Right atrium auricular region (tissue), 2 donors: ENCODE measurements at places on chromosomes 7 and 10. TPM values are rescaled to one million over a fixed set of nuclear protein-coding genes. Genes with fewer than 3 reads are reported as not detected.
A peak's percentile ranks its signal among the peaks of the same experiment; 100 is the strongest.

GRCh38 chr10:120702032-120702431, 149.1 kb upstream of the WDR11 start:
- DNase-seq, result no peak

GRCh38 chr10:34884272-34884952, 69.3 kb upstream of the PARD3 start:
- DNase-seq, result no peak

GRCh38 chr10:14477408-14477710, 146.6 kb upstream of the FRMD4A start:
- DNase-seq, result no peak

DNA sequence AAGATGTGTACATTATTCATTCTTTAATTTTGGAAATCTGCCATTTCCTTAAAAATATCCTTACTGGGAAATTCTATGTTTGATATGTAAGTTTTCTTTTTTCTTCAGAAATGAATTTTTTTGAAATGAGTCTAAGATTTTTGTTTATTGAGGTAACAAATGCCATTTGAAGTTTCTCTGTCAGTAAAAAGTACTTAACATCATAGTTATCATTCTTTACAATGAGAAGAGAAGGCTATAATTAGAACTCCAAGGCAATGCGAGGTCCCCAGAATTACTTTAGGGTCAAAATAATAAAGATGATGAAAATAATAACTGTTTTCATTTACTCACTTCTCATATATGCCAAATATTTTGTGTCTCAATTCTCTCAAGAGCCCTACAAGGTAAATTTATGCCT, 37.0 kb upstream of the RHOBTB1 start:
- no peak for DNase-seq

- no peak for DNase-seq
These were observed 245.2 kb downstream of the ZMYND11 start for GRCh38 chr10:380313-380940.

DNA sequence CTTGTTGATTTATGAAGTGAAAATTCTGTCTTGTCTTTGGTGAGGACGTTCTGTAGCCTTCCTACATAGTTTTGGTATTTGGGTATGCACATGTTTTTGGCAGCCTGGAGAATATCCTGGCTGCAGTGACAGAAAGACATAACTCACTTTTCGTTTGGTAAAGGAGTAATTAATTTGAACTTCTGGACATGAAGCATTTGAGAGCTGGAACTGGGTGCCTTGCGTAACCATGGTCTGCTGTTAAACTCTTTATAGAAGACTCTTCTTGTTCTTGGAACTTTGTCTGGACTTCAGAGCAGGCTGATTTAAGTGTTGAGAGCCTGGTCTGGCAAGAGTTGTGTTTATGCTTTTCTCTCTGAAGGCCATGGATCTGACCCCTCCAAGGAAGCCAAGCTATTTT, 231.3 kb downstream of the LRMDA start:
- peak; percentile 84 for DNase-seq

DNA sequence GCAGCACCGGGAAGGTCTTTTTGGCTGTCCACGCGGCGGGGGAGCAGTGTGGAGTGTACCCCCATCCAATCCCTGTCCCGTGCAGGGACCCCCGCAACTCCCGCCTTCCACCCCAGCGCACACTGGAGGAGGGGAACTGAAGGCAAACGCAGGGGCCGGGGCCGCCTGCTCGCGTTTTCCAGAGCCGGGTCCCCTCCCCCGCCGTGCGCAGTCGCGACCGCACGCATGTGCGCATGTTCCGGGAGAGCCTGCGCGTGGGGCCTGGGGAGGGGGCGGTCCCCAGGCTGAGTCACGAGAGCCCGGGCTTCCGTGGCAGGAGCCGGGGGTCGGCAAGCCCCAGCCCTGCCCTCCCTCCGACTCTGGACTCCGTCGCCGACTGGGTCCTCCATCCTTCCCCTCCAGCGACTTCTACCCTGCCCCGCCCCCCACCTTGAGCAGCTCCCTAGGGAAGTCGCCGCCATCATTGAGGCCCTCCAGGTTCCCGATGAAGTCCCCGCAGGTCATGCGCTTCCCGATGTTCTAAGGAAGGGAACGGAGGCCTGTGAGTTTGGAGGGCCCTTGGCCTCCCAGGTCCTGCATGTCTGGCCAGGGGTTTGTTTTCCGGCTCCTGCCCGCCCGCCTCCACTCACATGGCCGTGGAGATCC, 8.0 kb downstream of the PSD start:
- DNase-seq, result no peak

DNA sequence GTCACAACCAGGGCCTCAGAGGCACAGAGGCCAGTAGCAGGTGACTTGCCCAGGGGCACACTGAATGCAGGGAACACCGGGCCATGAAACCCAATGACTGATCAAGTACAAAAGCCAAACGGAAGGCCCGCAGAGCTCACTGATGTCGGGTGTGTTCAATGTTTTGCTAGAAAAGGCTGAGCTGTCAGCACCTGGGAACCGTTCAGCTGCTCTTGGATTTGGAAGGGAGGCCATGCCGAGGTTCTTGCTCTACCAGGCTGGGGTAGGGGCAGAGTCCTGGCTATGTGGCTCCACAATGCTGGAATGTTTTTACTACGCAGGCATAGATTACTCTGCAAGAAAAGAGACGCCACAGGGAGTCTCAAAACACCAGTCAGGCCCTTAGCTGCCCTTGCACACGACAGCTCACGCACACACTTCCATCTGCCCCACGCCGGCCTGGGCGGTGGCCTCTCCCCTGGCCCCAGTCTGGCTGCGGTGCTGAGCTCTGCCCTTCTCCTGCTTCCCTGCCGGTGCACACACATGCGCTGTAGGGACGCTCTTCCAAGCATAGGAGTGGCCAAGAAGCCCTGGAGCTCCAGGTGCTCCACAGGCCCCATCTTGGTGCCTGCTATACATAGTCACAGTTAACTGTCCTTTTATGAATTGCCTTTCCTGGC, 79.9 kb downstream of the ZRANB1 start:
- no peak for DNase-seq

- no peak for DNase-seq
These were observed 29.8 kb downstream of the DNAH11 start for GRCh38 chr7:21572331-21573313.

GRCh38 chr7:140885735-140886334, 38.9 kb downstream of the BRAF start:
- DNase-seq, result no peak

- no peak for DNase-seq
These were observed 79.3 kb downstream of the DPY19L1 start for GRCh38 chr7:34958021-34958420.

GRCh38 chr10:97363071-97363470, 28.5 kb upstream of the FRAT2 start:
- DNase-seq, result no peak

DNA sequence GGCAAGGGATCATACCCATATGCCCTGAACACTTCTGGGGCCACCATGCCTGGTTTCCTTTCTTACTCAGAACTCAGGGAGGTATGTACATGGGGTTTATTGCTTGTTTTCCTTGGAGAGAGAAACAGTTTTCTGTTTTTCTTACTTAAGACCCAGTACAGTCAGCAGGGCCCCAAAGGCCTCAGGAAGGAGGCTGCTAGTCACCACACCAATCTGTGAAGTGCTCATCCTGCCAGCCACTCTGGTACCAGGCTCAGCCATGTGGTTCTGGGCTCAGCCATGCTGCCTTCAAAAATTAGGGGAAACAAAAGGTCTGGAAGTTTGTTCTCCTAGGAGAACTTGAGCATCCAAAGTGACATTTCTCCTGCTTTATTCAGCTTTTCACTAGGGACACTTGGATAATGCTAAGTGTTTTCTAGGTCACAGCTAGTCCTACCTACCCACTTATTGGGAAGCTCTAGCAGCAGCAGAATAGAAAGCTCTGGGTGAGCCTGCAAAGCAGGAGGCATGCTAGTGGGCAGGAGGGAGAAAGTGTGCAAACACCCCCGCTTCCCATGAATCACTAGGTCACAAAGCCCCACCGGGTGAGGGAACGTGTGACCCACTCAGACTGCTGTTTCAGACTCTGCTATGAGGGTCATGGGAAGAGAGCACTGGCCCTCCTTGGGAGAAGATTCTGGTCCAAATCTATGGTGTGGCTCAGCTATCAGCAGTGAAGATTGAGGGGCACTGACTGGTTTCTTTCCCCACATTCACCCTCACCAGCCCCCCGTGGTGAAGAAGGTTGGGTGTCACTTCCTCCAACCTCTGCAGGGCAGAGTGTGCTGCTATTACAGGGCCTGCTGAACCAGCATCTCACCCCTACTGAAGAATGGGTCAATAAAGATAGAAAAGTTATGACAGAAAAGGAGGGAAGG, 23.9 kb downstream of the NUDCD3 start:
- no peak for DNase-seq

- peak; percentile 21 for DNase-seq
These were observed 44.7 kb downstream of the MGMT start for GRCh38 chr10:129511758-129512157.

DNA sequence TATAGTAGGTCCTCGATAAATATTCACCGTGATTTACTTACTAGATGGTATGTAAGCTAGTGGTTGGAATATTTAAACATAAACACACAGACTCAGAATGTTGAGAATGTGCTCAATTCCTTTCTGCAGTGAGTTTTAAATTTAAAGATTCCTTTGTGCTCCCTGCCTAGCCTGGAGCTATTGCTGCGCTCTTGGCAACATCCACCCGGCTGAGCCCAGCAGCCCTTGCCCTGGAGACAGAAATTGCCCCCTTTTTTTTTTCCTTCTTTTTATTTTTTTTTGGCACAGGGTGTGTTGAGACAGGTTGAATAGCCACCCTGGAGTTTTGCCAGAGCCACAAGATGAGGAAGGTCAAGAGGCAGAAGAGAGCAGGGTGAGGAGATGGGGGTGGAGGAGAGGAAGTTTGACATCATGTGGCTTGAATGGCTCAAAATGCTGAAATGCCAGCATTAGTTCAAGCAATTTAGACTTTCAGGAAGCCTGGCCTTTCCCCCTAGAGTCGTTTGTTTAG, 180.8 kb downstream of the PRKCQ start:
- no peak for DNase-seq

GRCh38 chr10:73759512-73760115, 15.4 kb downstream of the SEC24C start:
- DNase-seq, result no peak

DRGX gene
- total RNA-seq, result not detected

PON1 gene
- total RNA-seq, result not detected

HOXA13 gene
- not detected for total RNA-seq
